ENCODE measurements at places on chromosomes 6 and 20. TPM values are rescaled to one million over a fixed set of nuclear protein-coding genes. Genes with fewer than 3 reads are reported as not detected.

- DNase-seq: no peak
These were observed 7.0 kb upstream of the DACT2 start for GRCh38 chr6:168326294-168327261.

- no peak for DNase-seq
These were observed 24.3 kb upstream of the CDH22 start for GRCh38 chr20:46332373-46333160.

The TRAPPC3L gene
- total RNA-seq: not detected

- DNase-seq: peak; percentile 58
These were observed 18.3 kb downstream of the SLC16A10 start for GRCh38 chr6:111105578-111105977.

- DNase-seq: no peak
These were observed 25.0 kb downstream of the KCNK15 start for GRCh38 chr20:44770484-44771171.

The SLC12A5 gene
- total RNA-seq: not detected

- DNase-seq: no peak
These were observed 459.2 kb upstream of the RUNX2 start for GRCh38 chr6:44868910-44869309.

DNA sequence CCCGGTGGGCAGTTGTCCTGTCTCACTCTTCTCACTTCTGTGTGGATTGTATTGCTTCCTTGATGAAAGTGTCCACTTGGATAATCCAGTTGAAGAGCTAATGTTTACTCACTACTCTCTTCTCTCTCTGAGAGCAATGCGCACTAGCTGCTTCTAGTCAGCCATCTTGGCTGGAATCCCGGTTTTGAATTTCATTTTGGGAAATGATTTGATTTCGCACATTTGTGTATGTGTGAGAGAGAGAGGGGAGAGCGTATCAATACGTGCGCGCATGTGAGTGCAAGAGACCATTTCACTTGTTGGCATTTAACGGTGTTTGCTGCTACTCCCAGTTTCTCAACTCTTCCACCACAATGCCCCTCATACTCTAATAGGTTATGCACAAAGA, 67.8 kb downstream of the KLHL32 start:
- DNase-seq: no peak

The BNIP5 gene
- not detected for total RNA-seq

The SMPDL3A gene
- total RNA-seq: 0.21 TPM

DNA sequence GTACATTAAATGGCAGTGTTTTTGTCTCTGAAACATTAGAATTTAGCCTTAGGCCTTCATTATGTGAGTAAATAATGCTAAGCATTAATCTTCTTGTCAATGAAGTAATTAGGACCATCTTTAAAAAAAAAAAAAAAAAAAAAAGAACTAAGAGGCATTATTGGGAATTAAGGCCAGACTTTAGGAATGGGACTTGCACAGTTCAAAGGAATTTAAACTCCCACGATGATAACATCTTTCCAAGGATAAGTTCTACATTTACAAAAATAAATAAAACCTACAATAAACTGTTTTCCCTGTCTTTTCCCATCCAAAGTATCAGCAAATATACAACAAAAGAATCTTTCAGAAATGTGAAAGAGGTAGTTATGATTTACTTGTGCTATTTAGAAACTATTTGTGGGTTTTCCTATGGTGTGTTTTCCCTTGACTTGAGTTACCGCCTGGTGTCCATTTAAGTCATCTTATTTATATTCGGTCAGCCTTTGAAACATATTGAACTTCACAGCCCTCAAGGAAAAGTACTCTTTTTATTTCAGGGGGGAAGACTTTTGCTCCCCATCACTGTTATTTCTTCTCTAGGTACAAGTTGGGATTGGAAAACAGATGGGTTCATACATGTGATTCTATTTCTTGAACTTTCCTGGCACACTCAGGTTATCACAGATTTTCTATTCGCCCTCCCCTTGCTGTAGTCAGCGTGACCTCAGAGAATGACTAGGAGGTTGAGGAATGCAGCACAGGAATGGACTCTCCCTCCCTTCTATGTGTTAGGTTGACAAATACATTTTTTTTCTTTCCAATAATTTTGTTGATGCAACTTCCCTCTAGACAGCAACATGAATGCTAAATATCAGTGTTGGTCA, 13.6 kb downstream of the STMND1 start:
- DNase-seq: no peak

Data from activated CD4-positive, alpha-beta memory T cell treated with anti-CD3 and anti-CD28 coated beads for 36 hours (primary cell).